Mesothelial cell of epicardium (in vitro differentiated cells): ENCODE measurements at places on chromosomes 3 and 15.

GRCh38 chr15:85048430-85048829, 66.8 kb downstream of the PDE8A start:
- no peak overlapping the region for H3K4me3 ChIP-seq
- H3K4me1 ChIP-seq = peaks cover 15% of the 10 kb centered on the region
- DNase-seq = no peak

DNA sequence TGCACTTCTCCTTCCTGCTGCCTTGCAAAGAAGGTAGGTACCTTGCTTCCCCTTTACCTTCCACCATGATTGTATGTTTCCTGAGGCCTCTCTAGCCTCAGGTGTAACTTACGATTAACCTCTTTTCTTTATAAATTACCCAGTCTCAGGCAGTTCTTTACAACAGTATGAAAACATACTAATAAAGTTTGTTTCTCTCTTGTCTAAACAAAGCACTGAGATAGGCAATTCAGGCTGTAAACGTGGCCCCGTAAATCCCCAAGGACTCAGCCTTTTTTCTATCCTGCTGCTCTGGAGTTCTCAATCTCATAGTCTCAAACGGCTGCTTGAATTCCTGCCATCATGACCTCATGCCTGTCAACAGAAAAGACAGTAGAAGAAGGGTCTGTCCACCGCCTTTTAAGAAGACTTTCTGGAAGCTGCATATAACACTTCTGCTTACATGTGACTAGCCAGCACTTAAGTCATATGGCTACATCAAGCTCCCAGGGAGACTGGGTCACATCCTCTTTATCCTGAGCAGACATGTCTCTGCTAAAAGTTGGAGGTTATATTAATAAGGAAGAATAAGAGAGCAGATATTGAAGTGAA, 257.8 kb downstream of the EBLN2 start:
- DNase-seq = no peak
- no peak overlapping the region for H3K27ac ChIP-seq
- H3K4me3 ChIP-seq = no peak overlapping the region
- no peaks in the 10 kb centered on the region for H3K27me3 ChIP-seq
- H3K4me1 ChIP-seq = peaks cover 13% of the 10 kb centered on the region

DNA sequence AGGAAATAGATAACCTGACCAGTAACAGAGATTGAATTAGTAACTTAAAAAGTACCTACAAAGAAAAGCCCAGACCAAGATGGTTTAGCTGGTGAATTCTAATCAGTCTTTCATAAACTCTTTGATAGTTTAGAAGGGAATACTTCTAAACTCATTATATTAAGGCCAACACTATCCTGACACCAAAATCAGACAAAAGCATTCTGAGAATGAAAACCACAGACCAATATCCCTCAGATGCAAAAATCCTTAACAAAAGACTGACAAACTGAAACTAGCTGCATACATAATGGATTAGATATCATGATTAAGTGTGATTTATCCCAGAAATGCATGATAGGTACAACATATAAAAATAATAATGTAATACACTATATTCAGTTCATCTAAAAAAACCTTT, 115.6 kb downstream of the RFX7 start:
- H3K27ac ChIP-seq = no peak overlapping the region
- no peak for DNase-seq
- no peaks in the 10 kb centered on the region for H3K4me1 ChIP-seq

- no peaks in the 10 kb centered on the region for H3K27me3 ChIP-seq
- H3K4me3 ChIP-seq = no peak overlapping the region
- DNase-seq = no peak
- H3K27ac ChIP-seq = peak overlapping the region; percentile 8
- no peaks in the 10 kb centered on the region for H3K36me3 ChIP-seq
Measured at GRCh38 chr3:29554566-29554965, 273.7 kb downstream of the RBMS3 start.

DNA sequence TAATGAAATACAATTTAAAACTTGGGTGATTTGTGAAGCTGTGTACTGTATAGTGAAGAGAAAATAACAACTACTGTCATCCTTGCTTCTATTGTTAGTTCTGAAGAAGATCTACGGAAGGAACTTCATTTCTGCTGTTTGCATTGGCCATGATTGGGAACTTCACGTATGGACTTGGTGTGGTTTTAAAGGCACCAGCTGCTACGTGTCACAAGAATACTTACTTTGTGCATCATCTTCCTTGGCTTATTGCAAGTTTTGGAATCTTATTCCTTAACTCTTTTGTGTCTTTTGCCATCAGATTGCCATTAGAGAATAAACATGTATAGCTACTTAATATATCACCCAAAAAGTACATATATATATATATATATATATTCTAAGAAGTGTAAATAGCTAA, 75.0 kb upstream of the VEPH1 start:
- no peaks in the 10 kb centered on the region for H3K36me3 ChIP-seq
- DNase-seq = no peak
- no peak overlapping the region for H3K4me3 ChIP-seq
- H3K27me3 ChIP-seq = peaks cover 7% of the 10 kb centered on the region
- H3K4me1 ChIP-seq = peaks cover 4% of the 10 kb centered on the region
- no peak overlapping the region for H3K27ac ChIP-seq

GRCh38 chr15:28002867-28003266, 96.2 kb downstream of the OCA2 start:
- H3K4me3 ChIP-seq = no peak overlapping the region
- no peak for DNase-seq
- no peaks in the 10 kb centered on the region for H3K36me3 ChIP-seq
- no peak overlapping the region for H3K27ac ChIP-seq
- H3K27me3 ChIP-seq = peaks cover 4% of the 10 kb centered on the region

DNA sequence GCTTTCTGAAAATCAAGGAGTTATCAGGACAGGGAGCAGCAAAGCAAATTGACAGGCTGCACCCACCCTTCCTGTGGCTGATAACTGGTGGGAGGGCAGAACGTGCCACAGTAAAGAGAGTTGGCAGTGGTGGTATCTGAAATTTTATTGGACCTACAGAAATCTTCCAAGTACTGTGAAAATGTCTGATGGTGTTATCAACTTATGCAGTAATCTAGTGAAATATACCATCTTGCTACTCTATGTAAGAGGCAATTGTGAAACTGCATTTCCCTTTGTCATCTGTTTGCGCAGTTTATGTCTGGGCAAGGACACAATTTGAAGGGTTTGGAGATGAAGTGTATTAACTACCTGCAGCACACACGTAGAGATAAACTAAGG, 1.5 kb downstream of the PLCL2 start:
- peak overlapping the region; percentile 70 for H3K4me3 ChIP-seq
- no peaks in the 10 kb centered on the region for H3K36me3 ChIP-seq
- no peak overlapping the region for H3K27ac ChIP-seq
- peaks cover 38% of the 10 kb centered on the region for H3K27me3 ChIP-seq

GRCh38 chr15:94576889-94577533, 345.6 kb downstream of the MCTP2 start:
- no peaks in the 10 kb centered on the region for H3K36me3 ChIP-seq
- peaks cover 2% of the 10 kb centered on the region for H3K4me1 ChIP-seq
- H3K4me3 ChIP-seq = no peak overlapping the region
- no peak overlapping the region for H3K27ac ChIP-seq
- no peaks in the 10 kb centered on the region for H3K27me3 ChIP-seq
- no peak for DNase-seq

GRCh38 chr3:187737368-187738070, 7.7 kb downstream of the BCL6 start:
- H3K27ac ChIP-seq = peak overlapping the region; percentile 98
- peaks cover 2% of the 10 kb centered on the region for H3K27me3 ChIP-seq
- peak; percentile 68 for DNase-seq
- H3K4me3 ChIP-seq = peak overlapping the region; percentile 95
- H3K4me1 ChIP-seq = peaks cover 41% of the 10 kb centered on the region

GRCh38 chr15:69413822-69414700, at the start of gene KIF23:
Gene KIF23, plus strand, starts transcription at chr15:69414349. Its CDS starts 117 bp downstream, at chr15:69414466.
- H3K36me3 ChIP-seq = peaks cover 10% of the 10 kb centered on the region
- peak within 1 kb of the TSS; percentile 98 for H3K27ac ChIP-seq
- no peaks in the 10 kb centered on the region for H3K27me3 ChIP-seq
- H3K4me3 ChIP-seq = peak within 1 kb of the TSS; percentile 85
- peaks cover 38% of the 10 kb centered on the region for H3K4me1 ChIP-seq

DNA sequence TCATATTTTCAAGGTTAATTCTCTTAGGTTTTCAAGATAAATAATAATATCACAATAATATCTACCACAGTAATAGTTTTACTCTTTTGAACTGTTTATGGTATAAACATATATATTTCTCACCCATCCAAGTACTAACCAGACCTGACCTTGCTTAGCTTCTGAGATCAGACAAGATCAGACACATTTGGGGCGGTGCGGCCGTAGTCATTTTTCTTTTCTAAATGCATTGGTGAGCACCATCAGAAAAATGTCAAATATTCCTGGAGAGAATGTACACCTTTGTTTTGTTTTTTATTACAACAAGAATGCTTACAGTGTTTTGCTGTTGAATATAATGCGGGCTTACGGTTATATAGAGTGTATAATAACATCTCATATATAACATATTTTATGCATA, 267.8 kb downstream of the ADAMTS17 start:
- peaks cover 16% of the 10 kb centered on the region for H3K36me3 ChIP-seq
- no peak for DNase-seq
- no peak overlapping the region for H3K4me3 ChIP-seq
- peaks cover 18% of the 10 kb centered on the region for H3K4me1 ChIP-seq

- H3K36me3 ChIP-seq = no peaks in the 10 kb centered on the region
- peak overlapping the region; percentile 82 for H3K27ac ChIP-seq
- H3K4me1 ChIP-seq = peaks cover 21% of the 10 kb centered on the region
Measured at GRCh38 chr3:107430214-107430995, 53.2 kb downstream of the CCDC54 start.

- DNase-seq = no peak
- peaks cover 19% of the 10 kb centered on the region for H3K4me1 ChIP-seq
- H3K27me3 ChIP-seq = no peaks in the 10 kb centered on the region
- H3K4me3 ChIP-seq = no peak overlapping the region
- no peaks in the 10 kb centered on the region for H3K36me3 ChIP-seq
Measured at GRCh38 chr15:36468746-36469145, 110.7 kb upstream of the CDIN1 start.

DNA sequence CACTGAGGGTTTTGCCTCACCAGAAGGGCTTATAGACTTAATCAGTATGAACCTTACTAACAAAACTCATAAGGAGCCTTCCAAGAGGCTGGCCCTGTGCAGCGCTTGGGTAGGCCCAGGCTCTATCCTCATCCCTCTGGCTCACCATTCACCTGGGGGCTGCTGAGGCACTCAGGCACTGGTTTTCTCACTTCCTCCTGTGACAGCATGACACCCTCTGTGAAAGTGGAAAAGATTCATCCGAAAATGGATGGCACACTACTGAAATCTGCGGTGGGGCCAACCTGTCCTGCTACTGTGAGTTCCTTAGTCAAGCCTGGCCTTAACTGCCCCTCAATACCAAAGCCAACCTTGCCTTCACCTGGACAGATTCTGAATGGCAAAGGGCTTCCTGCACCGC, 41.3 kb downstream of the PSMD6 start:
- no peak for DNase-seq
- no peak overlapping the region for H3K27ac ChIP-seq
- peaks cover 28% of the 10 kb centered on the region for H3K4me1 ChIP-seq
- H3K27me3 ChIP-seq = no peaks in the 10 kb centered on the region

- H3K4me3 ChIP-seq = no peak overlapping the region
- H3K4me1 ChIP-seq = peaks cover 30% of the 10 kb centered on the region
- DNase-seq = no peak
- no peaks in the 10 kb centered on the region for H3K27me3 ChIP-seq
Measured at GRCh38 chr15:36831904-36832287, 252.5 kb downstream of the CDIN1 start.

DNA sequence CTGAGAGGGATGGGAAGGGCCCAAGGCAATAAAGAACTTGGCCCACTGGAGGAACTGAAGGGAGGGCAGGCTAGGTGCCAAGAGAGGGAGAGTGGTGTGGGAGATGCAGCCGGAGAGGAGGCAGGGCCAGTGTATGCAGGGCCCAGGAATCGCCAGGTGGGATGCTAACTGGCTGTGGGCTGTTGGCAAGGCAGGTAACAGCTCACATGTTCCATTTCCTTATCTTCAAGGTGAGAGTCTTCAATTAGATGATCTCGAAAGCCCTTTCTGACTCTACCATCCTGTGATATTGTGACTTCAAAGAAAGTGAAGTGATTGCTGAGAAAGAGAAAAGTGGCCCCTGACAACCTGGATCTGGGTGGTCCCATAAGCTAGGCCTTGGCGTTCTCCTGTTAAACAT, 49.0 kb downstream of the CASR start:
- no peak for DNase-seq
- H3K36me3 ChIP-seq = no peaks in the 10 kb centered on the region

- no peak for DNase-seq
- H3K27ac ChIP-seq = peak overlapping the region; percentile 89
- peaks cover 5% of the 10 kb centered on the region for H3K27me3 ChIP-seq
- H3K36me3 ChIP-seq = no peaks in the 10 kb centered on the region
- peak overlapping the region; percentile 28 for H3K4me3 ChIP-seq
Measured at GRCh38 chr15:72971766-72972165, 80.5 kb upstream of the NEO1 start.

GRCh38 chr15:88887068-88887580, 8.2 kb downstream of the HAPLN3 start:
- H3K4me1 ChIP-seq = no peaks in the 10 kb centered on the region
- no peaks in the 10 kb centered on the region for H3K27me3 ChIP-seq
- no peak for DNase-seq
- H3K4me3 ChIP-seq = no peak overlapping the region
- H3K27ac ChIP-seq = no peak overlapping the region

DNA sequence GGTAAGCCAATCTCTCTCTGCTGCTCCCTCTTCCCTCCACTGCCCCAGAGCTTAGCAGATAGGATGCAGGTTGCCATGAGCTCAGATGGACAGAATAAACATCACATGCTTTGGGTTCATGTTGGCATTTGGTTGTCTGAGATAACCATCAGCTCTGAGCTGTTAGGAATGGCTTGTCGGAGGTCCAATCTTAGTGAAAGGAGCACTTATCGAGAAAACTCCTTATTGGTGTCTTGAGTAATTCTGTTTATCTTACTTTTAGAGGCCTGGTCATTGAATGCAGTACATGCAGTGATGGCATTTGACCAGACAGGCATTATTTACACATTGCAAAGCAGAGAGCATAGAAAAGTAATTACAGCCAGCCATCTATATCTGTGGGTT, 99.7 kb downstream of the CEMIP start:
- no peaks in the 10 kb centered on the region for H3K36me3 ChIP-seq
- no peak overlapping the region for H3K4me3 ChIP-seq
- H3K4me1 ChIP-seq = no peaks in the 10 kb centered on the region
- no peak for DNase-seq
- peaks cover 7% of the 10 kb centered on the region for H3K27me3 ChIP-seq

DNA sequence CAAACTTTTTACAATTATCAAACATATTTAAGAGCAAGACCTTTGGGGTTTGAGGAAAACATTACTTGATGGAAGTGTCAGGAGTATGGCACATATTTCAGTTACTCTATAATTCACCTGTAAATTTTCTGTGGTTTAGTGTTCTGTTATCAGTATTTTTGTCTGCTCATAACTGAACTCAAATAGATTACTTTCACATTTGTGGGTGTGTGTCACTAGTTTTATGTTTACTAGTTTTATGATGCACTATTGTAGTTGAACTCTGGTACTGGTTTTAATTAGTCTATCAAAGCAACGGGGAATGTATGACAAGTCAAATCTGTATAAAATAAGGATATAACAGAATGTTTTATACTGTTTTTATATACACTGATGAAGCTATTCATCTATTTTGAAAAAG, 27.2 kb downstream of the OXSM start:
- H3K4me1 ChIP-seq = peaks cover 19% of the 10 kb centered on the region
- H3K4me3 ChIP-seq = no peak overlapping the region
- DNase-seq = no peak
